Regular cardiac myocyte (primary cell): ENCODE measurements at places on chromosomes 2 and 18. TPM values are rescaled to one million over a fixed set of nuclear protein-coding genes. Genes with fewer than 3 reads are reported as not detected.

Gene VAMP8
- 2.5 and 6.7 TPM in 2 replicates for total RNA-seq

Gene CASP10
- 6.1 and 8.2 TPM in 2 replicates for total RNA-seq

Gene DSG1
- not detected in 2 replicates for total RNA-seq

Gene SNED1
- 4.6 and 10.7 TPM in 2 replicates for total RNA-seq

Gene CPO
- total RNA-seq, result under 0.01 TPM in 1 of 2 replicates, not detected in the other

Gene COMMD1
- 42.0 and 55.2 TPM in 2 replicates for total RNA-seq

Gene GPBAR1
- total RNA-seq, result 0.19 and 0.28 TPM in 2 replicates

Gene EFR3B
- total RNA-seq, result 0.56 and 1.7 TPM in 2 replicates

Gene UGT1A4
- total RNA-seq, result 0.28 TPM in 1 of 2 replicates, not detected in the other

Gene MC5R
- total RNA-seq, result under 0.01 TPM in 1 of 2 replicates, not detected in the other

Gene TDRD15
- total RNA-seq, result not detected in 2 replicates

Gene BOLL
- not detected in 2 replicates for total RNA-seq

Gene METTL21A
- 11.6 and 15.9 TPM in 2 replicates for total RNA-seq

Gene SIX3
- total RNA-seq, result not detected in 2 replicates

Gene ASB18
- total RNA-seq, result not detected in 2 replicates

Gene ANO7
- 0.38 and 0.85 TPM in 2 replicates for total RNA-seq

Gene SCYGR6
- total RNA-seq, result not detected in 2 replicates

Gene TTC39C
- total RNA-seq, result 11.1 and 27.3 TPM in 2 replicates

Gene ALMS1
- 9.0 and 14.4 TPM in 2 replicates for total RNA-seq

Gene DSG4
- total RNA-seq, result not detected in 2 replicates

Gene HMSD
- total RNA-seq, result under 0.01 TPM in 1 of 2 replicates, not detected in the other

Gene MOGAT1
- not detected in 2 replicates for total RNA-seq

Gene BOK
- 20.1 and 24.8 TPM in 2 replicates for total RNA-seq

Gene ARHGEF4
- 0.58 and 4.5 TPM in 2 replicates for total RNA-seq

Gene FER1L5
- total RNA-seq, result 0.96 and 2.3 TPM in 2 replicates

Gene LYPD6
- total RNA-seq, result under 0.01 and 0.77 TPM in 2 replicates

Gene KLHL14
- total RNA-seq, result under 0.01 TPM in 1 of 2 replicates, not detected in the other

Gene FSHR
- not detected in 2 replicates for total RNA-seq

Gene CFC1
- not detected in 2 replicates for total RNA-seq

Gene IMP4
- 89.1 and 163 TPM in 2 replicates for total RNA-seq

Gene RAPH1
- total RNA-seq, result 14.2 and 22.0 TPM in 2 replicates

Gene CRYBA2
- total RNA-seq, result not detected in 2 replicates
